ENCODE measurements at places on chromosomes 2 and 18.

GRCh38 chr2:175010848-175011254 lies 5.7 kb upstream of the CHN1 start:
- no peak for DNase-seq

GRCh38 chr18:7684966-7685365 lies 117.8 kb downstream of the PTPRM start:
- no peak for DNase-seq

DNA sequence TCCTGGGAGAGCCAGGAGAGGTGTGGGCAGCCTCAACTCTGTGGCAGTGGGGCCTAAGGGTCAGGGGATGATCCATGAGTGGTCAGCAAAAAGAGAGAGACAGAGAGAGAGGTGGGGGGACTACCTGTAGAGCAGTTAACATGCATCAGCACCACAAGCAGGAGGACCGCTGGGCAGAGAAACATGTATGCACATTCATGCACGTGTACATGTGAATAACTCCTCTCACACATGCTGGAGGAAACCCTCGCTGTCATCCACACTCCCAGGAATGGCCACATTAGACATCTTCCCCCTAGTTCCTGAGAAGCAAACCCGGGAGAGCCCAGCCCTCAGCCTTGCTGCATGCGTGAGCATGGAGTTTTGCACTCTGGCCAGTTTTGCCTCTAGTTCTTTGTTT lies 166.1 kb downstream of the SMAD7 start:
- DNase-seq = no peak

DNA sequence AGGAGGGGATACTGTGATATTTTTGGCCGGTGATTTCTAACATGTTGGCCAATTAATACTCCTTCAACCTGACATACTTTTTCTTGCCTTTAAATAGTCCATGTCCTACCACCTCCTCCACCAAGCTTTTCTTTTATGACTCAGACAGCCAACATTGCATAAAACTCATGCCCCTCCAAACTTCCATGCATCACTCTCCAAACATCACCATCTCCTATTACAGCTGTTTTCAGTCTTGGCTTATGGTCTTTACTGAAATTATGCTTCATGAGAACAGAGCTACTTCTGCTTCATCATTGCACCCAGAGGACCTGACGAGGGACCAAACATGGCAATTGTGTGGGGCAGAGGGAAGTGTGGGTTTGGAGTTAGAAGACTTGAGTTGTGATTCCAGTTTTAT lies 305.4 kb downstream of the LPIN1 start:
- no peak for DNase-seq

DNA sequence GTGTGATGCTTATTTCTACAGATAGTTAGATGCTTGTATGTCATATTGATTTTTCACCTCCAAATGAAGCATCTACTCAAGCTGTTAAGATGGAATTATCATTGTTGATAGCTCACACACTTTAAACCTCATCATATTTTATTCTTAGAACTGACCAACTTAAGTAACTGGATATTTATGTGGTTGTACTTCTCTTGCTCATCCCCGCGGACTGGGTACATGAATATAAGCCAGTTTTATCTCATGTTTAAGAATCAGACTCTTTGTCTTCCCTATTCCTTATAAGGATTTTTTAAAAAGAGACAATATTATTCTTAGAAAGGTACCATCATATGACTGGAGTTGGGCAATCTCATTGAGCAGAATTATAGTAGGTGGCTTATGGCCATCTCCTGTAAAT lies 358.7 kb downstream of the DSC3 start:
- no peak for DNase-seq

DNA sequence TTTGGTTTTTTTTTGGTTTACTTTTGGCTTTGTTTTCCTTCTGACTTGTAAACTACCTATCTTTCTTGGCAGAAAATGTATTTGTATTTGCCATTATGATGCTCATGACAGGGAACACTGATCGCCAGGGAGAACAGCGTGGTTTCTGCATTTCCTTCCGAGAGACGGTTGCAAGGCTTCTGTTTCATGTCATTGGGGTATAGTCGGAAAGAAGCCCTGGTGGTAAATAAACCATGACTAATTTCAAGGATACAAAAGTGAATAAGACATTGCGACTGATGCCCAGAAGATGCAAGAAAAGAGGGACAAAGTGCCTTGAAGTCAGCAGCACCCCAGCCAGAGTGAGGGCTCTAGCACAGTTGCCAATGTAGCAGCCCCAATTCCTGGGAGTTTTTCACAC lies 4.2 kb upstream of the CAPN14 start:
- DNase-seq = no peak

Data from brain pericyte (primary cell).